ENCODE measurements at places on chromosomes 2 and 18.

DNA sequence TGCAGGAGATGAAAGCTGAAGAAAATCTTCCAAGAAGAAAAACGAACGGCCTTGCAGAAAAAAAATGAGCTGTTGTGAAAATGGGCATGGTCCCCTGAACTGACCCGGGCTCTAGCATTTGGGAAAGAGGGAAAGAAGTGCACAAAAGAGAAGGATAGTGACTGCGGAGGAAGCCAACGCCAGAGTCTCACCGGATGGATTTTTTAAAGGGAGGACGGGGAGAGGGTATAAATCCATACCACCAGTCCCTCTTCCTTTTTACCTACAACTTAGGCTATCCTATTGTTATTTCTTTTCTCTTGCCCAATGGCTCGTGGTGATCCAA, 601 bp downstream of the WDR35 start:
- no peak for DNase-seq

DNA sequence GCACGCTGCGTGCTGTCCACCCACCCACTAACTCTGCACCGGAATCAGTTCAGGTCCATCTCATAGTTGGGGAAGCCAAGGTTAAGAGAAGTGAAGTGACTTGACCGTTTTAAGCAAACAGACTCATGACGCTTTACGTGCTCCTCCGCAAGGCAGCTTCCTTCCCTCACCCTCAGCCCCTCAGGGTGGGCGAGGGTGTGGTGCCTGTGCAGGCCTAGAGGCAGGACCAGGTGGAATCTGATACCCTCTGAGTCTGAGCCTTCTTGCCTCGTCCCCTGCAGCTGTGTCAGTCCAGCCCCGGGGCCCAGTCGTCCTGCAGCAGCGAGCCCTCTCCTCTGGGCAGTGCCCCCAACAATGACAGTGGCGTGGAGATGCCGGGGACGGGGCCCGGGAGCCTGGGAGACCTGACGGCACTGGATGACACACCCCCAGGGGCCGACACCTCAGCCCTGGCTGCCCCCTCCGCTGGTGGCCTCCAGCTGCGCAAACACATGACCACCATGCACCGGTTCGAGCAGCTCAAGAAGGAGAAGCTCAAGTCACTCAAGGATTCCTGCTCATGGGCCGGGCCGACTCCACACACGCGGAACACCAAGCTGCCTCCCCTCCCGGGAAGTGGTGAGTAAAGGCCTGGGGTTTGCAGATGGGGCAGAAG, 250.5 kb downstream of the GLI2 start:
- no peak for DNase-seq

GRCh38 chr2:168730344-168730743, 72.1 kb upstream of the NOSTRIN start:
- no peak for DNase-seq

GRCh38 chr2:236512902-236513435, 56.7 kb upstream of the ACKR3 start:
- peak; percentile 4 for DNase-seq

- no peak for DNase-seq
These were observed 24.8 kb downstream of the NOP58 start for GRCh38 chr2:202290316-202290715.

DNA sequence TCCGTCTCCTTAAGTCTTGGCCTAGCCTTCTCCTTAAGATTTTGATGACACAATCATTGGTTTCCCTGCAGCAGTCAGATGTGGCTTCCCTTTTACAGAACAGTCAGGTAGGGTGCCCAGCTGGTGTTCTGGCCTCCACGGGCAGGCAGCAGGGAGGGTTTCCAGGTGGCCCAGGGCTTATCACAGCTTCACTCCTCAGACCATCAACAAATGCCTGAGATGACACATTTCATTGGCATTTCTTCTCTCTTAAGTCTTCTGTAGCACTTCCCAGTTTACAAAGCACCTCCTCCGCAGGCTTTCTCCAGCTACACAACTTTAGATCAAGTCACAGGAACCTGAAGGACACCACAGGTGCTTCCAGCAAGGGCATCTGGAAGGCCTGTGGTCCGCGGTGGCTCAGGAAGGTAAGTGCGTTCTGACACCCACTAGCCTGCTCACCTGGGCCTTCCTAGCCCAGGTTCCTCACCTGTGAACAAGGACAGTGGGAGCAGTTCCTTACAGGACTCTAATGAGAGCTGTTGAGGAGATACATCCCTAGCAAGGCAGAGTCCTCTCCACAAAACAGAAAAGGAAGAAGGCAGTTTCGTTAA, 37.6 kb downstream of the PTPN18 start:
- peak; percentile 76 for DNase-seq

- DNase-seq, result no peak
These were observed 154.9 kb downstream of the CAPN13 start for GRCh38 chr2:30652271-30652915.

DNA sequence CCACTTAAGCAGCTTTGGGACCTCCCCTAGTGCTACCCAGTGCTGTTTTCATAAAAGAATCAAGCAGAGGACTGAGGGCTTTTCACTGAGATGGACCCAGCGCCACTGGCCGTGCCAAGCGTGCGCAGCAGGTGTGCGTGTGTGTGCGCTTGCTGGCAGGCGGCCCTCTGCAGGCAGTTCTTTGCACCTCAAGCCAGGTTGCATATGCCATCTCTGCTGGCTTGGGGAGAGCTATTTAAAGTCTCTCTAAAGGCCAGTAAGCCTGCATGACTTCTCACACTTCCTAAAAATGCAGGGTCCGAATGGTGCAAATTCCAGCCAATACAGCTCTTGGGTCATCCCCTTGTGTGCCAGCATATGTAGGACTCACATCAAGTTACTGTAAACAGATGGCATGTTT, 255.5 kb downstream of the RNF152 start:
- DNase-seq, result no peak

DNA sequence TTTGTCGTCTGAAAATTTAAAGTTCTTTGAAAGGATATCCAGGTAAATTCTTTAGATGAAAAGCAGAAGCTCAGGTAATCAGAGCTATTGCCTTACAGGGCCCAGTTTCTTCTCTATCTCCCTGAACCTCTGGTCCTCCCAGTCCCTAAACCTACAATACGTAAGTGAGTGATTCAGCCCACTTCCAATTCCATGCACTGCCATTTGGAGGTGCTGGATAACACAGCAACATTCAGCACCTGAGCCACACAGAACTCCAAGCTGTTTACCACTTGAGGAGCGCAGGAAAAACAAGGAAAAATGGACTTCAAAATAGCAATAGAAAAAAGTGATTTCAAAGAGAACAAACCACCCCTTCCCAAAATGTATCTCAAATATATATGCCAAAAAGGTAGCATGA, 105.0 kb upstream of the DNAJC10 start:
- no peak for DNase-seq

DNA sequence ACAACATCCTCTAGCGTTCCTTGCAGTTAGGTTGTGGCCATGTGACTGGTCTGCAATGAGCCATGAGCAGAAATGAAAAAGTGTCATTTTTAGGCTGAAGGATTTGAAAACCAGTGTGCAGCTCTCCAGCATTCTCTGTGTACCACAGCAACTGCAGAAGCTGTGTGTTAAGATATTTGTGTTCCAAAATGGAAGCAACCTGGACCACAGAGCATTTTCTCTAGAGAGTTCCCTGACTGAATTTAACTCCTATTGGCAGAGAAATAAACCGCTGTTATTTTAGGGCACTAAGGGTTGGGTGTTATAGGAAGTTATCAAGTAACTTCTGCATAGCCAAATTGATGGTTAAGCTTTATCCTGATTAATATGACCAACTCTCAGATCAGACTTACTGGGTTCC, 257.2 kb upstream of the THUMPD2 start:
- DNase-seq, result no peak

GRCh38 chr2:25213229-25213628, 44.8 kb upstream of the POMC start:
- DNase-seq, result no peak

GRCh38 chr18:70390371-70391090, 101.7 kb downstream of the SOCS6 start:
- DNase-seq, result no peak

DNA sequence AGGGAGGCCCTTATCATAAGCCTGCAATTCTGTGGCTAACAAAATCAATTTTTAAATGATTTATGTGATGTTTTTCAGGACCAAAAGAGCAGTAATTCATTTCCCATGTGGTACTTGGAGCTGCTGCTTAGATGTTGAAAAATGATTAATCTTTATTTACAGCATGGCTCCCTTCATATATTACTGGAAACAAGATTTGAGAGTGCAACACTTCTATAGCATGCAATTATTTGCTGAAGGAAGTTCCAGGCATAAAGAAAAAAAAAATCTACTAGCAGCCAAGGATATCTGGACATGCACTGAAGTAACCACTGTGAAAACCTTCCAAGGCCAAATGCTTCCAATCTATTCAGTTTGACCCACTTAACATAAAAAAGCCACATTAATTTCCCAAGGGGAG, 186.3 kb downstream of the SLC8A1 start:
- DNase-seq, result no peak

DNA sequence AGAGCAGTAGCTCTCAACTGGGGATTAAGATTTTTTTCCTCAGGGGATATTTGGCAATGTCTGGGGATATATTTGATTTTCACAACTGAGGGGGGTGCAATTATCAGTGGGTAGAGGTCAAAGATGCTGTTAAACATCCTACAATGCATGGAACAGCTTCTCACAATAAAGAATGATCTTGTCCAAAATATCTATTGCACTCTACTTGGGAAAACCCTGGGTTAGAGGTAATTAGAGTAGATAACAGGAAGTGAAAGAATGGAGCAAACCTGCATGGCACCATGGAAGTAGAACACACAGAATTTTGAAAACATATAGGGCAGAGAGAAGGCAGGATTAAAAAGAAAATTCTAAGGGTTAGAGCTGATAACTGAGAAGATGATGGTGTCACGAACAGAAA, 26.4 kb upstream of the PPM1B start:
- DNase-seq, result no peak

GRCh38 chr2:287911-288757, at the start of gene ALKAL2:
Gene ALKAL2 (minus strand): TSS chr2:288091. CDS start chr2:287835, 256 bp downstream.
- no peak for DNase-seq

DNA sequence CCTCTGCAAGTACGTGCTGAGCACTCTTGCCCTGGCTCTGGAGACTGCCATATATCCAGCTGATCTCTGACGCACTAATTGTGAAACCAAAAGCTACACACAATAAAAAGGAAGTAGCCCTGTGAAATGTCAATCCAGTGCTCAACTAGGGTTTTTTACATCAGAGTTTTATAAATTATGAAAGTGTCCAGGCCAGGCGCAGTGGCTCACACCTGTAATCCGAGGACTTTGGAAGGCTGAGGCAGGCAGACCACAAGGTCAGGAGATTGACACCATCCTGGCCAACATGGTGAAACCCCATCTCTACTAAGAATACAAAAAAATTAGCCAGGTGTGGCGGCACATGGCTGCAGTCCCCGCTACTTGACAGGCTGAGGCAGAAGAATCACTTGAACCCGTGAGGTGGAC, 24.5 kb upstream of the PEX13 start:
- DNase-seq, result no peak

DNA sequence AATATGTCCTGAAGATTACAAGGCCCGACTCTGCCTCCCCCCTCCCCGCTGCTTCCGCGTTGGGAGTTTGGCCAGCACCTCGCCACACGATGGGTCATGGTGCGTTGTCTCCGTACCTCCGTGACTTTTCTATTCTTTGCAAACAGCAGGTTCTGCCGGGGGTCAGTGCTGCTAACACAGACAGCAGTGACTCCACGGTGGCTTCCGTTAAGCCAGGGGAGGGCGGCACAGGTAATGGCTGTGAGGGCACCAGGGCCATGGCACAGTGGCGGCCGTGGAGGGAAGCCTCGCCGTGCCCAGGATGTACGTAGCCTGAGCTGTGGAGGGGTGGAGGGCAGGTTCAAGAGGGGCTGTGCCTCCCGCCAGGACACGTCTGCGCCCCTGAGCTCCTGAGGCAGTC, 115.5 kb downstream of the NFATC1 start:
- DNase-seq, result no peak

GRCh38 chr18:70037431-70038061, 89.9 kb upstream of the CD226 start:
- DNase-seq, result no peak

- peak; percentile 10 for DNase-seq
These were observed 77.7 kb downstream of the GULP1 start for GRCh38 chr2:188369365-188369764.

GRCh38 chr2:186696290-186696689, 2.4 kb downstream of the FAM171B start:
- no peak for DNase-seq

DNA sequence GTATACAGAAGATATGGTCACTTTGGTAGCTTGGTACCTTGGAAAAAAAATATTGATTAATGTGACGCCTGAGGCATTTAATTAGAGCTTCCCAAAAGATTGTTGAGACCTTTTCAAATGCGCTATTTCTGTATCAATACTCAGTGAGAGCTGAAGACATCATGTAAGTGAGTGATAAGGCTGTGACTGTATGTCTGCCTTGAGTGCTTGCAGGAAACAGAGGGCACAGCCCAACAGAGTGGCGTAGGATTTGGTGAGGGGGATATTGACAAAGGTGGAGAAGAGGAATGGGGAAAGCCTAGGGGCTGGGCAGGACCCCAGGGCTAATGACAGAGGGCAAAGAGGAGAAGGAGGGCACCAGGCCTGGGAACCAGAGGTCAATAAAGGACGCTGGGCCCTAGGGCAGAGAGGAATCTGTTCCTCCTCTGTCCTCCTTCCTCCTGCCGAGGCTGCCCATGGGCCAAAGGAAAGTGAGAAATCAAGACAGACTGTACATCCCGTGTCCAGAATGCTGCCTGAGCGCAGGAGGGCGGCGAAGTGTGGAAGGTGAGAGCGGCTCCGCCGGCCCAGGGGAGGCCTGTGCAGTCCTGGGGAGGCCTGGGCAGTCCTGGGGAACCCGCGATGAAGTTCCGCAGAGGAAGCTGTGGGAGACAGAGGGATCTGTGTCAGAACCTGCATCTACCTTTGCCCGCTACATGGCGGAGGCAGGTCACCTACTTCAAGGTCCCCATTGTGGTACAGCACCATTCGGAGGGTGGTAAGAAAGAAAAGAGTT, 228.6 kb upstream of the PIEZO2 start:
- no peak for DNase-seq

DNA sequence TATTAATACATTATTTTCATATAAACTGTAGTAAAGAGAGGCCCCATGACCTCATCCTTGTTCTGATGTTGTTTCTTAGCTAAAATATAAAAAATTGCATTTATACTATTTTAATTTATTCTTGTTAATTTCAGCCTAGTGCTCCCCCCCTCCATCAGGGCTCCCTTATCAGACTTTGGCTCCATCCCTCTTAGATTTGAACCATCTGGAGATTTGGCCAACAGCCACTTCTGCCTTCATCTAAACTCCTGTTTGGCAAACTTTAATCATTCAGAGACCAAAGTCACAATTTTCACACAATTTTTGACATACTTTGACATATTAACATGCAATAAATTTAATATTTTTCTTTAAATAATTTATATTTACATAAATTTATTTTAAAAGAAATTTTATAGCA, 569.3 kb downstream of the TDRD15 start:
- no peak for DNase-seq

GRCh38 chr2:237390235-237390634, 23.7 kb downstream of the COL6A3 start:
- no peak for DNase-seq

GRCh38 chr2:176445956-176446355, 176.7 kb downstream of the MTX2 start:
- no peak for DNase-seq

DNA sequence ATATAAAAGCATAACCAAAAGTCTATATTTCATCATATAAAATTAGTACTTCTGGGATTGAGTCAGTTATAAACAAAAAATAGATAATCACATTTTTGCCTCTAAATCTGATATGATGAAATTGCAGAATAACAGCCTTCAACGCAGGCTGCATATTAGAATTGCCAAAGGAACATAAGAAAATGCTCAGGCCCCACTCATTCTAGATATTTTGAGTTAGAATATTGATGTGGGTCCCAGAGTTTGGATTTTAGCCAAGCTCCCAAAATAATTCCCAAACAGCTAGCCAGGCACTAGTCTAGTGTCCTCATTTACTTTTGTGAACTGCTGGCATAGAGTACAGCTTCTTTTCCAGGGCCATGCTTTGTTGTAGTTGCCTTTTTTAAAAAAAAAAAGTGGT, 63.5 kb downstream of the ZDBF2 start:
- no peak for DNase-seq

Measured in NCI-H226 (cell line).